ENCODE measurements at places on chromosomes 11 and 22.

- DNase-seq: no peak
Measured at GRCh38 chr22:46504584-46504983, 32.8 kb downstream of the CELSR1 start.

GRCh38 chr11:33390944-33391892 is 134.0 kb downstream of the HIPK3 start:
- DNase-seq: no peak

- DNase-seq: no peak
Measured at GRCh38 chr11:122756417-122756816, 81.9 kb upstream of the CRTAM start.

DNA sequence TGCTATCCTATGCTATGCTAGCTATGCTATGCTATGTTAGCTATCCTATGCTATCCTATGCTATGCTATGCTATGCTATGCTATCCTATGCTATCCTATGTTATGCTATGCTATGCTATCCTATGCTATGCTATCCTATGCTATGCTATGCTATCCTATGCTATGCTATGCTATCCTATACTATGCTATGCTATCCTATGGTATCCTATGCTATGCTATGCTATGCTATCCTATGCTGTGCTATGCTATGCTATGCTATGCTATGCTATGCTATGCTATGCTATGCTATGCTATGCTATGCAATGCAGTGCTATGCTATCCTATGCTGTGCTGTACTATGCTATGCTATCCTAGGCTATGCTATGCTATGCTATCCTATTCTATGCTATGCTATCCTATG is 8.6 kb upstream of the MS4A1 start:
- no peak for DNase-seq

DNA sequence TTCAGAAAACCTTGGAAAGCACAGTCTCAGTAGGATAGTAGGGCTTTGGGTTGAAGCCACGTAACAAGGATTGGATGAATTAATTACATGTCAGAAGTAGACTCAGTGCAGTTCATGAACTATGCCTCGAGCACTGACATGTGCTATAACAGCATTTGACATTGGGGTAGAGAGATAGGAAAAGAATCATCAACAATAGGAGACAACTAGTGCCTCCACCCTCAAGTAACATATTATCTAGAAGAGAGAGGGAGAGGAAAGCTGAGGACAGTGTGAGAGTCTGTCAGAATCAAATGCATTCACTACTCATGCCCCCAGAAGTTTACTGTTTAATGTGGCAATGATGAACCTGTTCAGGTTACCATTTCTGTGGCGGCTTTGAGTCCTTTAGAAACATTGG is 26.4 kb downstream of the MMP13 start:
- DNase-seq: no peak

DNA sequence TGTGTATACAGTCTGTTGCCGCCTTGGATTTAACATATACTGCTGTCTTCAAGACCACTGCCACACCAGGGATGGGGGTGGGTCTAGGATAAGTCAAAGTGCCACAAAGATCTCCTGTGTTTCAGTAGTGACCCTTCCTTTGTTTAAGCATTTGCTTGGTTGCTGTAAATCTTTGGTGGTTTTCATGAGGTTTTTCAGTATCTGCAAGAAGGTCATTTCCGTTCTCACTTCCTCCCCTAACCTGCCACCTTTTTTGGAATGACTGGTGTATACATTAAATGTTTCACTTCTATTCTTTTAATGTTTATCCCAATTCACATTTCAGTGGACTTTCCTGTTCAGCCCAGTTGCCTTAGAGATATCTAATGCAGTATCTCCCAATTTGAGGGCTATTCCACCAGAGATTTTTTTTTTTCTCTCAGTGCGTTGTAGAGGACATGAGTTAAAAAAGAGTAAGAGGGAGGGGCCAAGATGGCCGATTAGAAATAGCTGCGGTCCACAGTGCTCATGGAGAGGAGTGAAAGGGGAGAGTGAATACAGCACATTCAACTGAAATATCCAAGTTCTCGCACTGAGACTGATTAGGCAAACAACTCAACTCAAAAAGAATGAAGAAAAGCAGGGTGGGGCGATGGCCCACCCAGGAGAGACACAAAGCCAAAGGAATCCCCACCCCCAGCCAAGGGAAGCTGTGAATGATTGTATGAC is 43.2 kb downstream of the USP47 start:
- no peak for DNase-seq

GRCh38 chr22:50490531-50491308 is 4.1 kb downstream of the MIOX start:
- DNase-seq: no peak

DNA sequence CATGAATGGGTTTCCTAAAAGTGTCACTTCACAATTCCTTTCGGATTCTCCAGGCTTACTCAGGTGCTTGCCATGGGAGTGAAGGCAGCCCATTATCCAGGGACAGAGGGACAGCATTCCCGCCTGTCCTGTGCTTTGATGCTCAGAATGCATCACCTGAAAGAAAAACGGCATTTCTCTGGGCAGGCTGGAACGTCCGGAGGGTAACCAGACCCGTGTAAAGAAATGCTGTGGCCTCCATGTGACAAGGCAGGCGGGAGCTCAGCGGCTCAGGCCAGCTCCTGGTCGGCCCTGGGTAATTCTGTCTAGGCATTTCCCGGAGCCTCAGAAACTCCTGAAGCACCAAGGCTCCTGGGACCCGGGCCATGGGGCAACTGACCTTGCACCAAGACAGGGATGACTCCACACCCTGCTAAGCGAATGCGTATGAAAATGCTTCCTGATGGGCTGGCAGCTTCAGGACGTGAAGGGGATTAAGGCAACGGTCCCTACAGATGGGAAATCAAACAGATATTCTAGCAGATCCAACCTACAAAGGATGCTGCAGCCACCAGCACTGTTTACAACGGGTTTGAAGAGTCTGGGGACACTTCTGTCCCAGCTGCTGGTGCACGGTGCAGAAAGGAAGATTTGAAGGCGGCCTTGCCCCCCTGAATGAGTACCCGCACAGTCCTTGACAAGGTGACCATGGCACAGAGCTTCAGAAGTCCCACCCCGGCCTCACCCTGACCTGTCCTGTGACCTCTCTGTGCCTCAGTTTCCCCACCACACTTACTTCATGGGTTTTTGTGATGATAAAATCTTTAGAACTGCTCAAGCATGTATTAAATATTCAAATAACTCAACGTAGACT is 13.6 kb upstream of the FGF3 start:
- DNase-seq: no peak

DNA sequence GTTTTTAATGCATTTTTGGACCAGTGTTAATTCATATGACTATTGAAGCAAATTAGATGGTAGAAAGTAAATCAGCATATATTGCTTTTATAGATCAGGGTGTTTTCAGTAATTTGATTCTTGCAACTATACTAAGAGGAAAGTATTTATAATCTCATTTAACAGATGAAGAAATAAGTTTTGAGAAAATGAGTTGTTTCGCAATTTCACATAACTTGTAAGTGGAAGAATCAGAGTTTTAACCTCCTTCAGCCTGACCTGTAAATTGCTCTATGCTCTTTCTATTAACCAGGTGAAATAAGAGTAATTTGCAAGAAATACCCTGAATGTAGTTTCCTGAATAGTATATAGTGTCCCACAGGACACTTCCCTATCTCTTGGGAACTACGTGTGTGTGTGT is 1106.8 kb upstream of the RAG2 start:
- DNase-seq: no peak

DNA sequence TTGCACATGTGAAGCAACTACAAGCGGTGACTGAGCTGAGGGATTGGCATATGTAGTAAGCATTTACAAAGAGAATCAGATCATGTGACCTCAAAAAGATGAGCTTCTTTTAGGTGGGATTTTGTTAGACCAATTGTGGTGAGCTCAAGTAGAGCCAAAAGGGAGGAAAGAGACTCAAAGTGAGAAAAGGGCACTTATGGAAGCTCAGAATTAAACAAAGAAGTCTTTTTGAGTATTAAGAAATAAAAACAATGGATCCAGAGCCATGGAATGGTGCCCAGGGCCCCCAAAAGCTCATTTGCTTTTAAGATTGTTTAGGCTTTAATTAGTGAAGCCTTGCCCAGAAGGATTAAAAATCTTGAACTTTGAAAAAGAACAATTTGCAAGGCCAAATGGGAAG is 246.7 kb upstream of the MPPED2 start:
- no peak for DNase-seq

DNA sequence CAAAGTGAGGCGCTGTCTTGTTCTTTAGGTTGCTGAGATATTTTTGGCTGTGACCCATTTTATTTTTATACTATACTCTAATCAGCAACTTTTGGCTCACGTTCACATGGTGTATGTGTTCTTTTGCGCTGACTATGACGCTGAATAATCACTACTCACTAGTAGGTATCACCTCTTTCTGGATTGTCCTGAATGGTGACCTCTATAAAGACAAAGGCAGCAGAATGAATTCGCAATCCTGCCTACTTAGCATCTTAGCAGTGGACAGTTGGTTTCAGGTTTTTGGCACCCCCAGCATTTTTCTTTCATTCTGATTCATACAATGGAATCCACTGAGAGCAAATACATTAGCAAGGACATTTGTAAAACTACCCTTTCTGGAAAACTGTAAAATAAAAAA is 351.3 kb downstream of the JRKL start:
- no peak for DNase-seq

DNA sequence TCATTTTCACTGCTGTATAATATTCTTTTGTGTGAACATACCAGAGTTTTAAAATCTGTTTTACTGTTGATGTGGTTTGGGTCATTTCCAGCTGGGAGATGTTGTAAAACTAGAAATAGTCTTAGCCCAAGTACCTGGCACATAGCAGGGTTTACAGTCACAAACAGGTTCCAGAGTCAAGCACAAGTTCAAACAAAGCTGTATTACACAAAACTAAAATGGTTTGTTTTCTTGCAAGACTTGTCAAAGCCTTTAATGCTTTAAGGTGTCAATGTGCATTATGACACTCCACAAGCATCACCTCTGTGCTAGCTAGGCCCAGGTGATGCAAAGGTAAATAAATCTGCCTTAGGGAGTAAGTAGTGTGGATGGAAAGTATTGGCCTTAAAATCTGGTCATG is 379.1 kb downstream of the MN1 start:
- DNase-seq: no peak

- no peak for DNase-seq
Measured at GRCh38 chr11:6079463-6079862, 28.0 kb upstream of the OR56B4 start.

- DNase-seq: no peak
Measured at GRCh38 chr22:50219800-50220602, 19.2 kb downstream of the SELENOO start.

DNA sequence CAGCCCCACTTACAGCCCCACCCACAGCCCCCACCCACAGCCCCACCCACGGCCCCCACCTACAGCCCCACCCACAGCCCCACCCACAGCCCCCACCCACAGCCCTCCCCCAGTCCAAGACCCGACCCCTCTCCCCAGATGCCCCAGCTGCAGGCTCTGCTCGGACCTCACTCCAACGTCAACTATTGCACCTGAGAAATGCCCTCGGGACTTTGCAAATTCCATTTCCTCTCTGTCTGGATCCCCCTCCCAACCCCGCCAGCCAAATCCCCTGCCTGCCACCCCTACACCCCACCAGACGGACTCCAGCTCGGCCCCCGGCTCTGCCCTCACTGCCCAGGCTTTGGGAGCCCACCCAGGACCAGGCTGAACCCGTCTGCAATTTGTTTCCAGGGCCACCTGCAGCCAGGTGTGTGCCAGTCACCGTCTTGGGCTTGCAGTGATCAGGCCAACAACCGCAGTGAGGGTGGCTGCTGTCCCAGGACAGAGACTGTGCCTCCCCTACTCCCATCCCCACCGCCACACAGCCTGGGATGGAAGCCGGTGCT is 662.8 kb downstream of the BRD1 start:
- DNase-seq: no peak

DNA sequence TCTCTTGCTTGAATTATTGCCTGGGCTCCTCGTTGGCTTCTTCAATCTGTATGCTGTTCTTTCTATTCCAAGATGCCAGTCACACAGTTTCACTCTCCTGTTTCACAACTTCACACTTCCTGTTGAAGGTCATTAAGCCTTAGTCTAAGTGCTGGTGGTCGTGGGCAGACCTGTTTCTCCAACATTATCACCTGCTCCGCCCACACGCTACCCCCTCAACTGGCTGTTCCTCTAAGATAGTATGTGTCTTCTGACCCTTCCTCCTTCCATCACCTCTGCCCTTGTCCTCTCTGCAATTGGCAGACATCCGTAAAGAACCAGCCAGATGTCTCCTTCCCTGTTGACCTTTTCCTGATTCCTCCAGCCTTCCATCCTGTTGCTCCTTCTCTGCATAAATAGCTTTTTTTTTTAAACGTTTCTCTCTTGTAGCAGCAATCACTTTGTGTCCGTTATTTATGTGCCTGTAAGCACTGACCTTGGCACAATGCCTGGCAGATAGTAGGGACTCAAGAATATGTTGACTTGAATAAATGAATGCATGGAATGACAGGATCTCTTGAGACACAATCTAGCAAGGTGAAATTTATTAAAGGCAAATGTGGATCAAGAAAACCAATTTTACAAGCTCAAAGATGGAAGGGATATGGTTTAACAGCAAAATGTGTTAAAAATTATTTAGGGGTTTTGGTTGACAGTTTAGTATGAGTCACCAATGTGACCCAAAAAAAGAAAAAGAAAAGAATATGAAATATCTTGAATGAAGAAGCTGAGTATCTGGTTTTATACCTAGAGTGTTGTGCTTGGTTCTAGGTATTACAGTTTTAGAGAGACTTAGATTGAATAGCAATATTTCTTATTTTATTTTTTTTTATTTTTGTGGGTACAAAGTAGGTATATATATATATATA is 12.6 kb downstream of the DIXDC1 start:
- DNase-seq: no peak

GRCh38 chr22:25172153-25172552 is 27.5 kb upstream of the CRYBB3 start:
- no peak for DNase-seq

DNA sequence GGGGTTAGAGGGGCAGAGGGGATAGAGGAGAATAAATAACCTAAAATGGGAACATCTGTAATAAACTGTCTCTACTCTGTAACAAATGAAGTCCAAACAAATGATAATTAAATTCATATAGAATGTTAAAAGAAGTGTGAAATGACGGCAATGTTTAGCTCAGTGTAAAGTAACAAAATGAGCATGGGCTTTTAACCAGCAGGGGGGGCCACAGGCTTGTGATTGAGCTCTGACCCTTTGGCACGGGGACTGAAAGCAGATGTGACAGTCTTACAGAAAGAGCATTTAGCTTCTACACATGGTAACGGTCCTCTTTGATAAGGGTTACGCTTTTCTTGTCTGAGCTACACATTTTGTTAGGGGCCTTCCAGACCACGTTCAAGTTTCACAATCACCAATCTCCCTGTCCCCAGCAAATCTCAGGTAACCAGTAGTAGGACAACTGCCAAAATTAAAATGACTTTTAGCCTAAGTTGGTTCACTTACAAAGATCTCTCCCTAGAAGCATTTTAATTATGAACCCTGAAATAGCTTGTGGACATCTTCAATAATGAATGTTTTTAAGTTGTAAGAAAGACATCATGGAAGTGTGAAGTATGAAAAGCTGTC is 262.5 kb downstream of the DCDC1 start:
- DNase-seq: peak; percentile 3

- no peak for DNase-seq
Measured at GRCh38 chr22:49348631-49349030, 479.0 kb downstream of the BRD1 start.
